ENCODE measurements at places on chromosomes 4 and X. TPM values are rescaled to one million over a fixed set of nuclear protein-coding genes. Genes with fewer than 3 reads are reported as not detected.

The HGFAC gene
- not detected for total RNA-seq

The SHISA3 gene
- 0.11 TPM for total RNA-seq

The GLUD2 gene
- 0.65 TPM for total RNA-seq

DNA sequence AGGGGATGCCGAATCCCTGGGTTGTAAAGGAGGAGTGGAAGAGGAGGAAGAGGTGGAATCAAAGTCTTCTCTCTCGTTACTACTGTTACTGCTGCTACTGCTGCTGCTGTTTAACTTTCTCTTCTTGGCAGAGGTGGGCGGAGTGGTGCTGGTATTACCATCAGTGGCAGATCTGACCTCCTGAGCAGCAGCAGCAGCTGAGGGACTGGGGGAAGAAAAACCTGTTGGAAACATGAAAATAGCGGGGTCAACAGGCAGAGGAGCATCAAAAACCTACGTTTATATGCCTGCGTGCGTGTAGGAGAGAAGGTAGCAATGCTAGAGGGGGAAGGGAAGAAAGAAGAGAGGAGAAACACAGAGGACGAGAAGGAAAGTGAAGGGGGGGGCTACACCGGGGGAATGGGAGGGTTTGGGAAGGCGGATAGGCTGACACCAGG lies 339 bp downstream of the CUL4B start:
- H3K27ac ChIP-seq = peak overlapping the region; percentile 95
- H3K36me3 ChIP-seq = peaks cover 15% of the 10 kb centered on the region
- no peaks in the 10 kb centered on the region for H3K27me3 ChIP-seq
- peak overlapping the region; percentile 90 for H3K4me3 ChIP-seq
- peak; percentile 65 for DNase-seq

GRCh38 chr4:151103758-151104157 lies 4.3 kb downstream of the RPS3A start:
- H3K27me3 ChIP-seq = no peaks in the 10 kb centered on the region
- peaks cover 79% of the 10 kb centered on the region for H3K36me3 ChIP-seq
- no peak overlapping the region for H3K4me3 ChIP-seq
- H3K4me1 ChIP-seq = peaks cover 26% of the 10 kb centered on the region
- DNase-seq = no peak
- H3K27ac ChIP-seq = peak overlapping the region; percentile 58

GRCh38 chr4:40628888-40629287 lies 776 bp downstream of the RBM47 start:
- DNase-seq = no peak
- H3K27ac ChIP-seq = no peak overlapping the region
- H3K4me3 ChIP-seq = peak overlapping the region; percentile 73
- H3K27me3 ChIP-seq = peaks cover 24% of the 10 kb centered on the region
- no peaks in the 10 kb centered on the region for H3K36me3 ChIP-seq

DNA sequence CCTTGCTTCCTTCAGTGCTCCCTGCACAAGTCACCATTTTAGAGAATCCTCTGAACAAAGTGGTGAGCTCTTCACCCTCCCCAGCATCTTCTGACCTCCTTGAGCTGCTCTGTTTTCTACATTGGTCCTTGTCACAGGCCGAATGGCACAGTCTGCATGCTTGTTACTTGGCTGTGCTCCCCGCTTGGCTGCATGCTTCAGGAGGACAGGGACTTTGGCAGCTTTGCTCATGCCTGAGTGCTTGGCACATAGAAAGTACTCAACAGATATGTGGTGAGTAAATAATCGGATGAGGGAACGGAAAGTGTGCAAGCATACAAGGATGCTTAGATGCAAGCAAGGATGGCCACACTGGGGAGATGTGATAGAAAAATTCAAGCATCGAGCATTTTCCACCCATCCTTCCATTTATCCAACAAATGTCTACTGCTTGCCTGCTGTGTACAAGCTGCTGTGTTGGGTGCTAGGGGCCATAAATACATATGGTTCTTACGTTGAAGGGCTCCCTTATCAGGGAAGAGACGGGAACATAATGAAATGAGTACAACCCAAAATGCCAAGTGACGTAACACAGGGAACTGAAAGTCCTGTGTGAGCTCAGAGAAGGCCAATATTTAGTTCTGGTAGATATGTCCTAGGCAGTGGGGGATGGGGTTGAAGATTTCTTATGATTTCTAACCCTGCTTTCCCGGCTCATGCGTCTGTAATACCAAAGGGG lies 31.2 kb downstream of the SLC2A9 start:
- no peak overlapping the region for H3K27ac ChIP-seq
- H3K36me3 ChIP-seq = peaks cover 3% of the 10 kb centered on the region
- H3K27me3 ChIP-seq = no peaks in the 10 kb centered on the region
- no peak for DNase-seq
- H3K4me3 ChIP-seq = no peak overlapping the region
- peaks cover 19% of the 10 kb centered on the region for H3K4me1 ChIP-seq

- H3K4me3 ChIP-seq = no peak overlapping the region
- H3K27me3 ChIP-seq = no peaks in the 10 kb centered on the region
- peaks cover 42% of the 10 kb centered on the region for H3K36me3 ChIP-seq
- peaks cover 10% of the 10 kb centered on the region for H3K4me1 ChIP-seq
Observed at GRCh38 chr4:77950203-77950602, 87.6 kb downstream of the MRPL1 start.

- no peaks in the 10 kb centered on the region for H3K27me3 ChIP-seq
- peaks cover 26% of the 10 kb centered on the region for H3K36me3 ChIP-seq
- H3K4me3 ChIP-seq = no peak overlapping the region
- no peak for DNase-seq
Observed at GRCh38 chrX:47176101-47176740, 17.4 kb upstream of the UBA1 start.

DNA sequence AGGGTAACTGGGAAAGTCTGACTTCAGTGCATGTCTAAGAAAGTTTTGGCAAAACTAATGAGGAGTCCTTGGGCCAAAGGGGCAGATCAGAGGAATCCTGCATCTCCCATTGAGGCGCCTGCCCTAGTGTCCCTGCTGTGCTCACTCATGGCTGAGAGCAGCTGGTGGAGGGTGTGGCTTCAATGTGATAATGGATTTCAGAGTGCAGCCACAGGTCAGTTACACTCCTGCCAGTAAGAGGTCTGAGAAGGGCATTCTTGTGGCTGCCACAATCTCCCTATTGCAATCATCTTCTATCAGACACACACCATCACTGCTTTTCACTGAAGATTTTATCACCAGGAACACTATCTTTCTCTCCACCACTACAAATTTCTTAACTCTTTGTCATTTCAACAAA lies 457.1 kb downstream of the MID1IP1 start:
- no peak for DNase-seq
- peaks cover 2% of the 10 kb centered on the region for H3K36me3 ChIP-seq
- H3K4me3 ChIP-seq = no peak overlapping the region
- H3K27ac ChIP-seq = no peak overlapping the region
